ENCODE measurements at places on chromosomes 2 and 18.

DNA sequence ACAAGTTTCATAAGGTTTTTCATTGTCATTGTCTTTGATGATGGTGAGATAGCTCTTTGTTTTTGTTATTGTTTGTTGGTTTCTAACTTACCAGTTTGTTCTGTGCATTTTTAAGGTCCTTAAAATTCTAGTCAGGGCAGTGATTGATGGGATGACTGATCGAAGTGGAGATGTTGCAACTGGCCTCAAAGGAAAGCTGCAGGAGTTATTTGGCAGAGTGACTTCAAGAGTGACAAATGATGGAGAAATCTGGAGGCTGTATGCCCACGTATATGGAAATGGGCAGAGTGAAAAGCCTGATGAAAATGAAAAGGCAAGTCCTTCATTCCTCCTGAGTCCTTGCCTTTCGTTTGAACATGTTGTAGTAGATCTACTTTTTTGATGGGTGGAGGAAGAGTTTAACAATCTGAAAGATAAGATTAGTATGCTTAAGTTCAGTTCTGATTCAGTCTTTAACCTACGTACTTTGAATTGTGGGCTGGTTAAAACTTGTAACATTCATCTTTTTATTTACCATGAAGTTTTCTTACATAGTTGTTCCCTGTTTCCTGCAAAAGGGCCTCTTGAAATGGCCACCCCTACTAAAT is 135.8 kb upstream of the LTBP1 start:
- DNase-seq: no peak

DNA sequence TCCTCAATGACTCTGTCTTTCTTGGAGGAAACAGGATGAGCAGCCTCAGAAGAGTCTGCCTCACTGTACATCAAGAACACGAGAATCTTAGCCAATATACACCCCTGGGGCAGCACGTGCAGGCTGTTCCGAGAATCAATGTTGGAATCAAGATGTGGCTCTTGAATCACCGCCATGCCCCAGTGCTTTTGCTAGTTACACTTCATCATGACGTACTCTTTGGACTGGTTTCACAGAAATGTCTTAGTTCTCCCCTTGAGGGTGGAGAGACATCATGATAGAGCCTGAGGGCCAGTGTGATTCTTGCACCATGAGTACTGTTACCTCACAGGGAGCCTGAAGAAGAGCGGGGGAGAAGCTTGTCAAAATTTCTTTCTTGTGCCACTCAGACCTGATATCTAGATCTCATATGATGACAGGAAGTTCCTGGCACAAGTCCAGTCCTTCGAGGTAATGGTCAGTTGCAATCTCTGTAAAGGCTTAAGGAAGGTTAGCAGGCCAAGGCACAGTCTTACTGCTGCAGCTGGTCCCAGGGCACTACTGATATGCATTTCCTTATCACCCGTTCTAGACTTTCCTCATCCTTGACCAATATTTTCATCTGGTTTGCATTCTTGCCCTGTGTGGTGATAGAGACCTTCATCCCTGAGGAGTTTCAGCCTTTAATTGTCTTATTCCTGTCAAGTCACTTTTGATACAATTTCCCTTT is 28.2 kb upstream of the STAT4 start:
- no peak for DNase-seq

DNA sequence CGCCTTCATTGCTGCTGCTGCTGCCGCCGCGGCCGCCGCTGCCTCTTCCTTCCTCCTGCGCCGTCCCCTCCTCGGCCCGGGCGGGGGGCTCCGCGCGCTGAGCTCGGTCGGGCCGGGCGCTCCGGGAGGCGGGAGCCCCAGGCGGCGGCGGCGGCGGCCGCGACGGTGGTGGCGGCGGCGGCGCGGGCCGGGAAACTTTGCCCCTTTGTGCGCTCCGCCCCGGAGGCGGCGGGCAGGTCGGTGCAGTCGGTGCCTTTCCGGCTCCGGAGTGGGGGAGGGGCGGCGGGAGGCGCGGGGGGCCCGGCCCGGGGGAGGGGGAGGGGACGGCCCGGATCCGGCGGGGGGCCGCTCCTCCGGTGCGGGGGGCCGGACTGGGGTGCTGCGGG is 205 bp downstream of the TET3 start:
- peak; percentile 78 for DNase-seq

- no peak for DNase-seq
Measured at GRCh38 chr2:112021781-112022231, 33.3 kb upstream of the TMEM87B start.

GRCh38 chr18:45541421-45541820 is 73.9 kb upstream of the SLC14A2 start:
- DNase-seq: no peak

DNA sequence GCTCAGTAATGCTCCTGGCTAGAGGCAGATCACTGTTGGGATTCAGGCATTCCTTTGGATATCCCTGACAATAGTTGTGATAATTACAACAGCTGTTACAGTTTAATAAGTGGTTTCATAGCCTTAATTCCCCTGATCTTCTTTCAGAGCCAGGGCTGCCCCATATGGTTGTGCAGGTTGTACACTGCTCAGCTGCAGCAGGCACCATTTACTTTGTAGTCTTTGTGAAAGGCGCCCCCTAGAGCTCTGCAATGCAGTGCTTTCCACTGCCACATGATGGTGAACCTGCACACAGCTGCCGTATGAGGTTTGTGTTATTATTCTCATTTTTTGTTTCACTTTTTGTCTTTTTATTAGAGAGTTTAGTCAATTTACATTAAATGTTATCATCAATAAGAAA is 239.1 kb downstream of the KCNS3 start:
- DNase-seq: no peak

DNA sequence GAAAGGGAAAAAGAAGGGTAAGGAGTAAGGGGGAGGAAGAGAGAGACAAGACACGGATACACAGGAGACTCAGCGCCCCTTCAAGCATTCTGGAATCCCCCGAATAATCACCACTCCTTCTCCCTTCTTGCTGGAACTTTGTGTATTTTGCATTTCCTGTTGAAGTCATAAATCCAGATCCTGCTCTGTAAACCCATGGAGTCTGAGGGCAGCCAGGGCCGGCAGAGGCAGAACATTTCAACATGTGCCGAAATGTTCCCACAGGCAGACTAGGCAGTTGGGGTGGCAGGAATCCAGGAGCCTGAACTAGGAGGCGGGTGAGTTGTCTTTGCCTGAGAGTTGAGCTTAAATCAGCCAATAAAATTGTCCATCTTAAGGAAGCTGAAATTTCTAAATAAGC is 193.1 kb downstream of the SH3RF3 start:
- no peak for DNase-seq

DNA sequence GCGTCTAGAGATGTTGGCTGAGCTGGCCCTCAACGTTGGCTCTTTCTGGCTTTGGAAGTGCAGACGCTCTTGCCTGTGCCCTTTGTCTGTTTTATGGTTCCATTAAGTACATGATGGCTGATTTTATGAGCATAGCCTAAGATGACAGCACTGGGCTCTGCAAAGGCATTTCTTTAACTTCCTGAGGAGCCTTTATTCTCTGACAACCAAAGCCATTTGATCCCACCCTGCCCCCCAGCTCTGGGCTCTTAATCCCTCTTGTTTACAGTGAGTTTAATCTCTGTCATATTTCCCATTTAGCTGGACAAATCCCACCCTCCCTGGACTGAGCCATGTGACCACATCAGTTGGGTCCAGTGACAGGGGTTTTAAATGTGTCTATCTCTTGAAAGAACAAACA is 195.9 kb downstream of the ACKR3 start:
- DNase-seq: no peak

DNA sequence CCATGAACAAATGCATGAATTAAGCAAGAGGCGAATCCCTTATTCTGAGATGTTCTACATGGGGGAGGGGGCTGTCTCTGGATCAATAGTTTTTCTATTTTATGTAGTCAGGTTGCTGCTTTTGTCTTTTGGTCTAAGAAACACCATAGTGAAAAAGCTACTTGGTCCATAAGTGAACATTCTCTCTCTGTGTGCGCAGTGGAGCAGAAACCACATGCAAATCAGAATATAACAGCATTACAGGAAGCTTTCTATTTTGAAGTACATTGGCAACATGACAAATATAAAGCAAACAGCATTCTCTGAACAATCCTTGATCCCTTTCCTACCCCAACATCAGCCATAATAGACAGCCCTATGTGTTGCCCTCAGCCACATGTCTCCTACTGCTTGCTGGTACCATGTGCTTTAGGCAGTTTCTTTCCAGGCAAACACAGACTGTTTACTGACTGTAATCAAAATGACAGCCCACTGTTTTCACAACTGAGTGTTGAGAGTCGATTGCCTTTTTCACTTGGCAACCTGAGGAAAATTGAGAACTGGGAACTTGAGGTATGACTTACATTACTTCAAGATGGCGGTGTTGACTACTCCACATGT is 10.6 kb downstream of the SCN3A start:
- no peak for DNase-seq

DNA sequence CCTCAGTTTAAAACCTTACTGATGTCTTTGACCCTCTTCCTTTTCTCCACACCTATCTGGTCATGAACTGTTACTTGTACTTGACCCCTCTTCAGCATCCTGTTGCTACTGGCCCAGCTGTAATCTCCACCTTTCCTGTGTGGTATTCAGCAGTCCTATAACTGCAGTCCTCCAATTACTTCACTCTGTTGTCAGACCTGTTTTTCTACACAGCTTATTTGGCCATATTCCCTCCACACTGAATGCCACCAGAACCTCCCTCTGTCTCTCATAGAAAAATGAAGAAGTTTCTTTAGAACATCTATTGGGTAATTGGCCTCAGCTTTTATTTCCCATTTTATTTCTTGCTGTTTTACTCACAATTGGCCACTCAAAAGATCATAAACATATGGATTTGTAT is 155.4 kb downstream of the ASXL3 start:
- no peak for DNase-seq

GRCh38 chr18:32771169-32771751 is 1.6 kb downstream of the KLHL14 start:
- DNase-seq: no peak

DNA sequence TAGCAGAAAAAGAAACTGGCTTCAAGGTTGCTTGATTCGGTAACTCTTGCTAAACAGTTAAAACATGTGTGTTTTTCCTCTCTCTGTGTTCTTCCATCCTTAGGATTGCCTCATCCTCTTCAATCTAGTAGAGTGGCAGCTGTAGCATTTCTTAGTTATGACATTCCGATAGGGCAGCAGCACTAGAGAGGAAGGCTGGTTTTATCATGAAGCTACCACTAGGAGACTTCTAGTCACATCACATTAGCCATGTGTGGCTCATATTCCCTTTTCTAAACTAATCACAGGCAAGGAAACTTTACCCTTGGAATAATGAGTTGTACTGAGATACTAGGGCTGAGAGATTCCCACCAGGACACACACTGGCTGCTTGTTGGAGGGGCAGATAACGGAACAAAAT is 187.6 kb downstream of the DOK6 start:
- DNase-seq: no peak

DNA sequence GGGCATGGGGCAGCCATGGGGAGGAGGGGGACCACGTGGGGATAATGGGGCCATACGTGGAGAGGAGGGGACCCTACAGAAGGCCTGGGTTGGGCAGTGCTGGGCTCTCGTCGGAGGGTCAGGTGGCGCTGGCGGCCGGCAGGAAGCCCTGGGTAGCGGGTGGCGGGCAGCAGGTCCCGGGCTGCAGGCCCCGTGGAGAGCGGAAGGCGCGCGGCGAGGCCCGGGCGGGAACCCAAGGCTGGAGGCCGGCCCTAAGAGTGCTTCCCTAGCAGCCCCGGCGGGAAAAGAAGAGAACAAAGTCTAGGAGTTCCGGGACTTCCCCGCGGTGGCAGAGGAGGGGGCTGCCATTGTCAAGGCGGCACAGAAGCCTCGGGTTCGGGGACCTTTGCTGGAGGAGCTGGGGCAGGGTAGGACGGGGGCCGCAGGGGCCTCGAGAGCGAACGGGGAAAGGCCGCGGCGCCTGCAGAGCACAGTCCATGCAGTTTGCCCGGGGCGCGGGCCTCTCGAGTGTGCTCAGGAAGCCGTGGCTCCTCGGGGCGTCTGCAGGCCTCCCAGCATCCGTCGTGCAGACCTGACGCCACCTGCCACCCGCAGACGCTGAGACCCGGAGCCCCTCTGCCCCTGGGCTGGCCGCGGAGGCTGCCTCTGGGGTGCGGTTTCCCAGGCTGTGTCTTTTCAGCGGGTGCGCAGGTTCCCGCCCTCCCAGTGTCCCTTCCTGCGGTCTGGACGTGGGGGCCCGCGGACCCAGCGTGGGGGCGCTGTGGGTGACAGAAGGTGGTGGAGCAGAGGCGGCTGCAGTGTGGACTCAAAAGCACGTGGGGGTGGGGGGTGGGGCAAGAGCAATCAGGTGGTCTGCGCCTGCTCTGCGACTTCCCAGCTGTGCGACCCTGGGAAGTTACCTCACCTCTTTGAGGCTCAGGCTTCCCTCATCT is 19.4 kb upstream of the NCL start:
- DNase-seq: peak; percentile 45

DNA sequence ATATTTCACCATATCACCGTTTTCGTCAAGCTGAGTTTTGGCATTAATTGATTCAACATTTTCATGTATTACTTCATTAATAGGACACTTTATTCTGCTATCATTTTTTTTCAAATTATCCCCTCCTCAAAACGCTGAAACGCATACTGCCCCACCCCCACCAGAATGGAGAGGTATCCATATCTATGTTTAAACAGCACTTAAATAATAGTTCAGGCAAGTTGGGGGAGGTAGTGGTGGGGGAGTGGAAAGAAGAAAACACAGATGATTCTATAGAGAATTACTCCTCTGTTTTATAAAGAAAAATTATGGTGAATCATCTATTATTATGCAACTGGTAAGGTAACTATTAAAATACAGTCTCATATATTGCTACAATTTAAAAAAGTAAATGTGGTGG is 314.4 kb upstream of the ZEB2 start:
- DNase-seq: no peak

DNA sequence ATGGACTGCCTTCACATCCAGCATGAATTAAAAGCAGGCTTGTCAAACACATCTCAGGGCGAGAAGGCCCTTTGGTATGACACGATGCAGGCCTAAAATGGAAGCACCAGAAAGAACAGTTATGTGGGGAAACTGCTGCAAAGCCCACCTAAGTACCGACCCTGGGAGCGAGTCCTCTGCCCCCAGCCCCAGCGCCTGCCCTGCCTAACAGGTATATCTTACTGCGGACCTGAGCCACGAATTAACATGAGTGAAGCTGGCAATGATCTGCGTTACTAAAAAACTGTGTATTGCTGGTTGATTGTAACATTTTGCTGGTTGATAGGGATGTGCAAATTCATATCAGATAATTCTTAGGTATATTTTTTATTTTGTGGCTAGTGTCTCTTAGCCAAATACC is 441.5 kb downstream of the ZNF516 start:
- DNase-seq: no peak

DNA sequence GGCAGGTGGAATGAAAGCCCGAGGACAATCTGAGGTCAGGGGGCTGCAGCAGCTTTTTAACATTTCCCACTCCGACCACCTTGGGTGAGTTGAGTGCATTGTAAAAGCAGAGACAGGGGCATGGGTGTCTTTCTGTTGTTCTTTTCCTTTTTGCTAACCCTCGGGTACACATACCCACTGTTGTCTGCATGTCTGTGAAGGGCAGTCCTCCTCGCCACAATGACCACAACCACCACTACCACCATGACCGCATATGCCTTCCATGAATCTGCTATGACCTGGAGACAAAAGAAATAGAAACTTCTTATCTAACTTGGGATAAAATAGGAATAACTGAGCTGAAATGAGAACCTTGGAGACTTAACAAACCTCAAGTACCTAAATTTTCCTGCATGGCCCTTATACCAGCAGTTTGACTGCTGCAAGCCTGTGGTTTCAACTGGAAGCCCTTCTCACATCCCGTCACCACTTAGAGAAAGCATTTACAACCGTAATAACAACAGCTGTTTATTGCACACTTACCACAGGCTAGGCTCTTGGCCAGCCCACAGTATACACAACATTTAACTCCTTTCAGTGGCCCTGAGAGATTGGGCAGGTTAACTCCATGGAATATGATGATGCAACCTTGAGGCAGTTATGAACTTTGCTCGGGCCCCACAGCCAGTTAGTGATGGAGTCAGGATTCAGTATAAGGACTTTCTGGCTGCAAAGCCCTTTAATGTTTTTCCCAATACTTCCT is 80.3 kb downstream of the GYPC start:
- no peak for DNase-seq

Data from CD4-positive, alpha-beta T cell treated with Interleukin-10 for 1 hour (primary cell).